NCI-H524 treated with DMSO at 0.1 percent for 48 hours (cell line): ENCODE measurements at places on chromosomes 7 and 10.

- no peak for DNase-seq
Measured at GRCh38 chr7:146004805-146005204, 111.8 kb upstream of the CNTNAP2 start.

DNA sequence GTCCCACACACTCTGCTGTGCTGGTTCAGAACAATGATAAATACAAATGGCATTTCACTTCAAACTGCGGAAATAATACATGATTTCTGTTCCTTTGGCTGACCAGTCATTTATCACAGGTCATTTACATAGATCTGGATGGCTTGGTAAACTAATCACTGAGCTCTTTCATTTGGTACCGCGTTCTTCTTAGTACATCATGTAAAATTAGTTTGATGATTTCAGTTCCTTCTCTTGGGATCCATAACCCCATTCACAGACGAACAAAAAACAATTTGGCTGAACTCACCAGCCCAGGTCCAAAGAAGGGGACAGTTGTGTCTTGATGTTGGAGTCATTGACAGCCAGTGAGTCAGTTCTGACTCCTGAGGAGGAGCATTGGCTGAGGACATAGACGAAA is 689.8 kb downstream of the INHBA start:
- DNase-seq, result no peak

DNA sequence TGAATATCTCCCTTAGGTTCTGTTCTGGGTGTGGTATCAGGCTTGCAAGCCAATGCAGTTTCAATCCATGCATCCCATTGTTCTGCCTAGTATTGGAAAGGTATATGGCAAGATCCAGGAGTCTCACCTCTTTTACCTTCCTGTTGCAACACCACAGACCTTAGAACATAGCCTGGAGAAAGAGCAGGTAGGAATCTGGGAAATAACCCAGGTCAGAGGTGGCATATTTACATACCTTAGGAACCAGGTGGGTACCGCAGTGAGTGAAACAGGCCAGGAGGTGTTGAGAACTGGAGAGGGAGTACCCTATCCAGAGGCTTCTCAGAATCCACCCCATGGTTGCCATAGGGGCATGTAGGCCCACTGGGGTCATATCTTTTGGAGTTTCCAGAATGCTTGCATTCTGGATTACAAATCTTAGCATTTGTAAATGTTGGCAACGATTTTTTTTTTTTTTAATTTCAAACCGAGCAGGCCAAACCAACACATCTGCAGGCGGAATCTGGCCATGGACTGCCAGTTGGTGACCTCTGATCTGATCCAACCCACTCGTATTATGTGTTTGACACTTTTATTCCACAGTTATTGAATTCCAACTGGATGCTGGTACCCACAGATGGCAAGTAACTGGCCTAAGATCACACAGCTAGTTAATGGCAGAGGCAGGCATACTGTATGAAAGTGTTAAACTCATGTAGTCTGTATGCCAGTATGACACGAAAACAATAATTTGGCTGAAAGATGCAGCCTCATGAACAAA is 180.3 kb upstream of the TCF7L2 start:
- DNase-seq, result no peak

DNA sequence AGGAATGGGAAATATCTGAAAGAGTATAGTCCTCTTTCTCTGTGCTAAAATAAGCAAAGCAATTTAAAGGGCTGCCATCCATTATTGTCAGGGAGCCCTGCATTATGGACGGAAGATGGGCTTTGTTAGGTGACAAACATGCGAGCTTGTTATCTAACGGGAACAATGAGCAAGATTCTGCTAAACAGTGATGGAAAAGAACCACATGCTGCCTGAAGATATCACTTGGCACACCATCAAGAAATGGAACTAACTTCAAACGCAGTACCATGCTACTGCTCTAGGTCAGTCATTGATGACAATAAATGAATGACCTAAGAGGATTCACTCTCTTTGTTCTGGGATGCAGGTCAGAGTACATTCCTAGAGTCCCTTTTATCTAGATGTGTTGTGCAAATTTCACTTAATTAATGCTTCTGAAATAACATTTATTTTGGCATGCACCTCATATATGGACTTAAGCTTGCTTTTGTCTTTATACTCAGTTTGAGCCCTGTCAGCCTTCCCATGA is 175.7 kb upstream of the PTN start:
- DNase-seq, result no peak

DNA sequence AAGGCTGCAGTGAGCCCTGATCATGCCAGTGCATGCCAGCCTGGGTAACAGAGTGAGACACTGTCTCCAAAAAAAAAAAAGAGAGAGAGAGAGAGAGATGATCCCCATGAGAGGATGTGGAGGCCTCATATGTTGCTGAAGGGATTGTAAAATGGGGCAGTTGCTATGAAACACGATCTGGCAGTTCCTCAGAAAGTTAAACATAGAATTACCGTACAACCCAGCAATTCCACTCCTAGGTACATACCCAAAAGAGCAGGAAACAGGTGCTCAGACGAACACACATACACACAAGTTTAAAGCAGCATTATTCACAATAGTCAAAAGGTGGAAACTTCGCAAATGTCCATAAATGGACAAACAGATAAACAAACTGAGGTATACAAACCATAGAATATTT is 27.4 kb upstream of the CYTH3 start:
- DNase-seq, result no peak

- no peak for DNase-seq
Measured at GRCh38 chr7:41134300-41135255, 568.3 kb downstream of the INHBA start.

DNA sequence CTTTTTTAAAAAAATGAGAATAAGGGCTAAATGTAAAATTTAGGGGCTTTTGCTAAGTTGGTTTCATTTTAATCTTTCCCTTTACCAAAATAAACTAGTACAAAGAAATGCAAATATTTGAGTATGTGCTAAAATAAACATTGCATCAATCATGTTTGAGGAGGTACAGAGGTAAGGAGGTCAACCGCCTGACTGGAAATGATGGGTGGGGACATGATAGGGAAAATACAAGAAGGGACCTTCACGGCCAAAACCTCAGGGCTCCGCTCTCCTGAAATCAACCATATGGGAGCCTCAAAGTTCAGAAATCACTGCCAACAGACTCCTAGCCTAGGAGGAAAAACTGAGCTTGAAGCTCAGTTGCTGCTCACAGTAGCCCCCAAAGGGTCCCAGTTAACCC is 207.6 kb downstream of the AHR start:
- DNase-seq, result no peak

- DNase-seq, result no peak
Measured at GRCh38 chr7:116511552-116512519, 12.3 kb downstream of the CAV2 start.

- no peak for DNase-seq
Measured at GRCh38 chr7:147999962-148000361, 590.6 kb upstream of the C7orf33 start.

DNA sequence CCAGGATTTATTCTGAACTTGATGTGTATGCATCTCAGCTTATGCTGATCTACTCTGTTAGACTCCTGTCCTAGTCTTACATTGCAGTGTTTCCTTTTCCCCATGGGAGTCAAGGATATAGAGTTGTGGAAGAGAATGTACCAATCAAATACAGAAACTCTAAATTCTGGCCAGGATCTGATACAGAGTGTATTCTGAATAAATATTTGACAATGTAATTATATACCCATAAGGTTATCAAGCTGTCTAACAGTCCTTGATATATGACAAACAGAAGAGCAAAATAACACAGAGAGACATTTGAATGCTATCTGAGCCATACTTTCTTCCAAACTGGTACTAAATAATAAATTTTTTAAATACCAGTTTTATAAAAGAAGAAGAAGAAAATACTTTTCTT is 116.8 kb downstream of the ETV1 start:
- DNase-seq, result no peak

DNA sequence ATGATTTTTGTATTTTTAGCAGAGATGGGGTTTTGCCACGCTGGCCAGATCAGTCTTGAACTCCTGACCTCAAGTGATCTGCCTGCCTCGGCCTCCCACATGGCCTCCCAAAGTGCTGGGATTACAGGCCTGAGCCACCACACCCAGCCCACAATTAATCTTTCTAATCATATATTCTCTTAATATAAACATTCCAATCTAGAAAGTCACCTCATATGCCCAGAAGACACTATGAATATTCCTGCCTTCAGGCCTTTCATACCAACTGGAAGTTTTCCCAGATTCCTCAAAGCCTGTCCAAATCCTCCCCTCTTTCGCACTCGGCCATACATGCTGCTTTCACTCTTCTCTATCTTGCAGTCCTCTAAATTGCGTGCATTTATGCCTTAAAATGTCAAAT is 32.6 kb downstream of the PDZD8 start:
- no peak for DNase-seq

GRCh38 chr10:124149189-124150042 is 56.0 kb upstream of the CHST15 start:
- peak; percentile 1 for DNase-seq

DNA sequence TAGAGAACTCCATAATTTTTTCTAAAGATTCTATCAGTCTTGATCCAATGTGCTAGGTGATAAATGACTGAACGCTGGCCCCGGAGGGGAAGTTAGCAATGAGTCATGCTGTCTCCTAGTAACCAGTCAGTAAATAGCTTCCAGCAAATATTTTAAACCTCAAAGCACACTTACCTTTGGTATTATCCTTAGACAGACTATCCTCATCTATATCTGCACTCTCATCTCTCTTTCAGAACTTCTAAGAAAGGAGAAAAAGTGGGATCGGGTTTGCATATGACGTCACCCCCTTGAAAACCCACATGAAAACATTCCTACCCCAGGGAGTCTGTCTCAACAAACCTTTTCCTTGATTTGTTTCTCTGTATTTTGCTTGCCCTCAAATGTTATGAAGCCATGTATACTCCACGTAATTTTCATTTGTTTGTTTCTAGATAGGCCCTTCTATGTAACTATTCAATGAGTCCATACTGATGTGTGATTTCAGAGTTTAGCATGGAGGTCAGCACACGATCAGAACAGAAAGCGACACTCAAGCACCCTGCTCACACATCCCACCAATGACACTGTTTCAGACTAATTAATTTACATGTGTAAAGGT is 174.9 kb upstream of the NRP1 start:
- no peak for DNase-seq

DNA sequence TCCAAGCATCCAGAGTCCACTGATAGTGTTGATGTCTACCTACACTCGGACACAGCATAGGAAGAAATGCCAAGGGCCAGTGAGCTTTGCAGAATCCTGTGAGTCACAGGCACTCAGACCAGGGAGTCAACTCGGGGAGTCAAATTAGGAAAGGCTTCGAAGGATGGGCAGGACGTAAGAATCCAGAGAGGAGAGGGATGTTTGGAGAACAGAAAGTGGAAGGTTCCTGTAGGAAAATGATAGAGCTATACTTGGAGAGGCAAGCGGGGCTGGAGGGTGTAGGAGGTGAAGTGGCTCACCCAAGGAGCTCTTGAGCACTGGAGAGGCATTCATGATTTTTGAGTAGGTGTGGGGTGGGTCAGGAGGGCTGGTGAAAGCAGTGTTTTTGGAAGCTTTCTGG is 3.0 kb downstream of the ZYX start:
- DNase-seq, result no peak

DNA sequence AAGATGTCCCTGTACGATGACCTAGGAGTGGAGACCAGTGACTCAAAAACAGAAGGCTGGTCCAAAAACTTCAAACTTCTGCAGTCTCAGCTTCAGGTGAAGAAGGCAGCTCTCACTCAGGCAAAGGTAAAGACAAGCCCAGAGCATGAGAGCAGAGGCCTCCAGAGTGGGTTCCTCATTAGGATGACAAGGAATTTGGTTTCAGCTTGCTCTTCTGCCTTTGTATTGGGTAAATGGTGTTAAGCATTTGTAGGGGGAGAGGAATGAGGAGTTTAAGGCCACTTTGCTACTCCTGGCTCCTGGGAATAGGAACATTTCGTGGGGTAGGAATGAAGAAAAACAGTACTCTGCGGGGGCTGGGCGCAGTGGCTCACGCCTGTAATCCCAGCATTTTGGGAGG is 8.2 kb downstream of the RBM17 start:
- DNase-seq, result no peak

- DNase-seq, result peak; percentile 45
Measured at GRCh38 chr7:100015232-100016214, at the start of gene ZKSCAN1. Gene ZKSCAN1, plus strand, starts transcription at chr7:100015596. Its CDS starts 7,911 bp downstream, at chr7:100023507.
